ENCODE measurements at places on chromosomes 2 and 18.

GRCh38 chr2:109348671-109349502, 219.9 kb downstream of the SH3RF3 start:
- no peak for DNase-seq

- DNase-seq: no peak
These were observed 24.8 kb downstream of the WDR75 start for GRCh38 chr2:189466046-189466445.

- DNase-seq: peak; percentile 90
These were observed at the start of gene ZFP36L2 for GRCh38 chr2:43226558-43226954. Gene ZFP36L2, minus strand, starts transcription at chr2:43226606. Its CDS starts 291 bp downstream, at chr2:43226315.

DNA sequence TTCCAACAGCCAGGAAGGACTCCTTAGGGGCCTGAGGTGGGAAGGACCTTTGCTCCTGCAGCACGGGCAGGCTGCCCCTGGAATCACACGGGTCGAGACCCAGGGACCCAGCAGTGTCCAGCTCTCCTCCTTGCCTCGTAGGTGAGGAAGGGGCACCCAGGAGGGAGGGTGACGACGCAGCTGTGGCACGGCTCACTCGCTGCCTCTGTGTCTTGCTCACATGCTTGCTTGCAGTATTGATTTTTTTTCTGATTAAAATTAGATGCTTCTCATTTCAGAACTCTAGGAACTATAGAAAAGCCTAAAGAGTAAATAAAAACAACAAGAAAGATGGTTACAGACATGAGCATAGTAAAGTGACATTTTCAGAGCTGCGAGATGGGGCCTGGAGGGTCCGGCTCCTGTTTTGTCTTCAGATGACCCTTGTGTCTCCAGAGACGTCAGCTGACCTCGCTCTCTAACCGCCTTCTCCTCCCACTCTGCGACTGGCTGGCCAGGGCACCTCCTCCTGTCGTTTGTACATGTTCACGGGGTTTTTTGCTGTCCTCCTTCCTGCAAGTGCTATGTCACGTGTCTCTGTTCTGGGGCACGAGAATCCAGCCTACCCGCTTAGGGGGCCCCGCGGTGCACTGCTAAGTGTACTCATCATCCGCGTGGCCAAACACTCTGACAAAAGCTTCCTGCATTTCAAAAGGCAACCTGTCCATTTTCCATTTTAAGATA, 65.7 kb upstream of the ZNF236 start:
- no peak for DNase-seq

DNA sequence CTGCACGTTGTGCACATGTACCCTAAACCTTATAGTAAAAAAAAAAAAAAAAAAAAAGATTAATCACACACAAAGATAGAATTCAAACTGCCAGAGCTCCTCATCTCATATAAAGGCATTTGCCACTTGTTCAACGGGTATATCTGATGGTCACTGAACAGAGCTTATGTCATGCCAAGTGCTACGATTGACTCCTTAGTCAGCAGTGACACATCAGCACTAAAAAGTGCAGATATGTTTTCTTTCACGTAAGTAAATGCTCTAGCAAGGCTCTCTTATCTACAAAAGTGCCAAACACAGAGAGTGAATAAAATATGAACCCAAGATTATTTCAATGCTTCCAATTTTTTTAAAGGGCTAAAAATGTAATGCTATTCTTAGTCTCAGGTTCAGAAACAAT, 1.1 kb downstream of the LMAN1 start:
- no peak for DNase-seq

DNA sequence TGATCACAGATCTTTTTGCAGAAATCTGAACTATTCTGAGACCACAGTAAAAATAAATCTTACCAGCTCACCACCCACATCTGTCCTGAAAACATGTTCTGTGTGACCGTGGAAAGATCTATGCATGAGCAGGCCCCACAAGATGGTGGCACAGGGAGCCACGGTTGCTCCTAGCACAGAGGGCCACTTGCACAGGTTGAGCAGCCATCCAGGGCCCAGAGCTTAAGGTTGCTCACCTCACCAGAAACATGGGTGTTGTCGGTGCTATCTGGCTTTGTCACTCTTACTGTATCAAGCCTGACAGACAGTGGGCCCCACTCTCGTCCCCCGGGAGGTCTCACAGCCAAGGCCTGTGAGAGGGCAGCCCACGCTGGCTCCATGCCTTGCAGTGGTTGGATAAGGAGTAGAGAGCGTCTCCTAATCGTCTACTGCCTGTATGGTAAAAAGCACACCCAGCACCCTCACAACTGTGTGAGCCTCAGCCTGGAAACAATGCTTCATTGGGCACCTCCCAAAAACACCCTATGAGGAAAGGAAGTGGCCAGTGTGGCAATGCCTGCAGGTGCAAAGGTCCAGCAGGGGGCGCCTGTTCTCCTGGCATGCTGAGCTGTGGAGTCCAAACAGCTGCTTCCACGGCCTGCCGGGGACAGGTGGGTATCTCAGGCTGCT, 19.6 kb downstream of the TUBB6 start:
- peak; percentile 78 for DNase-seq

DNA sequence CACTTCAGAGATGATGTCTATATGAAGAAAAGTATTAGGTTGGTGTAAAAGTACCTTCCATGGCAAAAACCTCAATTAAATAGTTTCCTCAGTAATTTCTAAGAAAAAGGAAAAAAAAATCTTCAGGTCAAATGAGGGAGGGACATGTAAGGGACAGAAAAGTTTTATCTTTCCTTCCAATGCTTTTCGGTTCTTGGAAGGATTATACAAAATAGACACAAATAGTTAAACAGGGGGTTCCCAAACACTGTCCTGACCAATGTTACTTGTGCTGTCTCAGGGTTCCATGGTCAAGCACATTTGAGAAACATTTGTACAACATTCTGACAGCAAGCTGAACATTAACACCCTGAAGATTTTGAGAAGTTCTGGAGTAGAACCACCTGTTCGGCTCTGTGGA, 22.0 kb downstream of the ERMN start:
- DNase-seq: no peak

- no peak for DNase-seq
These were observed 7.6 kb upstream of the SERPINB12 start for GRCh38 chr18:63534615-63535014.

DNA sequence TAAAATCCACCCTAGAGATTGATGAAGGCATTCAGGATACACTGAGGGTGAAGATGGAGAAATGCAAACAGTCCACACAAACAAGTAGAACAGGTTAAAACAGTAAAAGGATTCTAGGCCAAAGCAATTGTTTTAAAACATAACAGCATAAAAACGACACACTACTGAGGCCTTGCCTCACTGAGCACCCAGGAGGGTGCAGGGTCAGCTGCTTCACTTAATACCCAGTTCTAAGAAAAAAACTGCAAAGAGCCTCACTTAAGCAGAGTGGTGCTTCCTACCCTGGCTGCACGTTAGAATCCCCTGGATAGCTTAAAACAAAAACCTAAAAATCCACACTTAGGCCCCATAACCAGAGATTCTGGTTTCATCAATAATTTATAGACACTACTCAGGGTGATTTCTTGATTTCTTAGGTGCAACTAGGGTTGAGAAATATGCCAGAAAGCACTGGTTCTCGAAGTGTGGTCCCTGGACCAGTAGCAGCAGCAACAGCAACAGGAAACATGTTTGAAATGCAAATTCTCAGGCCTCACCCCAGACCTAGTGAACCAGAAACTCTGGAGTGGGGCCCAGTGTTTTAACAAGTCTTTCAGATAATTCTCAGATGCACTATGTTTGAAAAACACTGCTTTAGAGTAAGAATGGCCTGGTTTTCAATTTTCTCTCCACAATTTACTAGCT, 279.1 kb downstream of the ZEB2 start:
- no peak for DNase-seq

DNA sequence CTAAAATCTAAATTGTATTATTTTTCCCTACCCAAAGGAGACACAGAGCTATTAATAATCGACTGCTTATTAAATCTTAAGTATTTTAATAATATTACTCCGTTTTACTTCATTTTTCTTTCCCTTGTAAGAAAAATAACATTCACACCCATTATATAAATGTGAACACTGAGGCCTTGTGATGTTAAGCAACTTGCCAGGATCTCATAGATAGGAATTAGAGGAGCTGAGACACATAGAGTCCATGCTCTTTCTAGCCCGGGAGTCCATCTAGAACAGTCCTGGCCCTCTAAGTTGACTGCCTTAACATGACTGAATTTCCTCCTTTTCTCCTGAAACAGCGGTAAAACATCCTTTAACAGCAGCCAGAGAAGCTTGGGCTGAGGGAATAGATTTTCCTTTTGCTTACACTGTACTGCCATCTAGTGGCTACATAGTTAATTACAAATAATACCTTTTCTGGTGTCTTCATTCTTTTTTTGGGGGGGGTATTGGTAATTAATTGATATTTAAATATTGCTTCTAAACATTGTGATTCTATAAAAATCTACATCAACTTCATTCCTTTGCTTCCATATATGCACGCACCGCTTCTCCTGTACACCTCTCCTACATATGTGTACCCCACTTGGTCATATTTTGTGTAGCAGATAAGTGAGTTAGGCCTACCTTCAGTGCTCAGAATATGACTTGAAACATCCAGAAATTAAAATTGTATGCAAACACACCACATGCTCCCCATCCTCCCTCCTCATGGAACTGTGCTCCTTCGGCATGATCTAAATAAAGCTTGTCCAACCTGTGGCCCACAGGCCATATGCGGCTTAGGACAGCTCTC, 125.8 kb upstream of the HNMT start:
- DNase-seq: peak; percentile 22

- DNase-seq: no peak
These were observed 416.1 kb downstream of the LPIN1 start for GRCh38 chr2:12162269-12163247.

DNA sequence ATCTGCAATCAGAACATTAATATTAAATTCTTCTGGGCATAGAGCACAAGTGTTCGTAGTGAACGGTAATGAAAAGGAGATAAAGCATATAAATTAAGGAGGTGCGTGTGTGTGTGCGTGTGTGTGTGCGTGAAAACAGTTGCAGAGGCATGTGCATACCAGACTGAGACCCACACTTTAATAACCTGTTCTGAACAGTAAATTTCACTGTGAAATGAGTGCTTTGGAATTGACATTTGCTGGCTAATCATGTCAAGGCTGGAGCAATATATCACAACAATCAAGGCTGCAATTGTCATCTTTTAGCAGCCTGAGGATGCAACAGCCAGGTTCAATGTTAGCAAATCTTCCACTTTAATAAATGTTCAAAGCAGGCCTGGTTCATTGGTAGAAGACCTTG, 57.9 kb downstream of the DCDC2C start:
- DNase-seq: no peak

DNA sequence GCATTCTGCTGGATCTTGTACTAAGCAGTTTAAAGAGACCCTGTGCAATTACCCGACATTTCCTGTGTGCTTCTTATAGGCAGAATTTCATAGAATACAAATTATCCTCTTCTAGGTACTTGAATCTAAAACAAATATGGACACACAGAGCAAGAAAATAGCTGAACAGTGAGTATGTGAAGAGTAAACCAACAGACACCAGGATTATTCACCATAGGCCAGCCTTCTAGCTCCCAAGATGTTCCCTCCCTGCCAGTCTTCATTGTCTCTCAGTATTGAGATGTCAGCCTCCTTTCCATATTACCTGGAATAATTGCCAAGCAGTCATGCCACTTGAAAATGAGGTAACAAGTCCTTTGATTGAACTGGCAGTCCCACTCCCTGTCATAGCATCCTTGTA, 187.1 kb downstream of the PTPRM start:
- no peak for DNase-seq

- no peak for DNase-seq
These were observed 62.5 kb upstream of the UBXN4 start for GRCh38 chr2:135679125-135679524.

GRCh38 chr2:173037245-173038120, 38.2 kb upstream of the MAP3K20 start:
- DNase-seq: peak; percentile 31

GRCh38 chr2:207469943-207470729, 59.6 kb upstream of the CREB1 start:
- DNase-seq: no peak

GRCh38 chr2:23034996-23035395, 350.0 kb upstream of the KLHL29 start:
- no peak for DNase-seq

DNA sequence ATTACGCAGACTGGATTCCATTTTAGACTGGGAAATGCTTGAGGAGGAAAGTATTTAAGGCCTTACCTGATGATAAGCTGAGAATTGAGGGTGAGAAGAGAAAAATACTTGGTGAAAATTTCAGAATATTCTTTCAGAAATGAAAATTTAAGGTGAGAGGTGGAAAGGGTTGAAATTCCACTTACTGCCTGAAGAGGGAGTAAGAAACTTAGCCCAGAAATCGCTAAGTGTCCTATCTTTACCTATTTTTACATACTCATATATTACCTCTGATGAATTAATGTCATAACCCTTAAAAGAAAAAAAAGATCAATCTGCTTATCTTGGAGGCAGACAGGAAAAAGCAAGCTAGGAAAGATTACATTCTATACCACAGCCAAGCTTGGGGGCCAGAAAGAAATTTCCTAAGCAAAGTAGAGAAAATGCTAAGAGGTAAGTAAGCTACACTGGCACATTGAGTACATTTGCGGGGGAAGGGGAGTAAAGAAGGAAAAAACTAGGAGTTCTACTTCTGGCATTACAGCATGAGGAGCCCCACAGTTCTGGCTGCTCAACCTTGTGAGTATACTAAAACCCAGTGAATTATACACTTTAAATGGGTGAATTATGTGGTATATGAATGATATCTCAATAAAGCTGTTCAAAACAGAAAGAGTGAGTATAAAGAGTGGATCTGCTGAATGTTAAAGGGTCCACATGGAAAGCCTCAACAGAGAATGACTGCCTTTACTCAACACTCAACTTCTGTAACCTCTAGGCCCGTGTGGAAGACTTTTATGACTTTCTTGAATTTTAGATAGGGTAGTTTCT, 33.8 kb downstream of the SMC6 start:
- no peak for DNase-seq

- no peak for DNase-seq
These were observed 110.9 kb downstream of the GLI2 start for GRCh38 chr2:120846406-120847095.

GRCh38 chr2:235032466-235032865, 80.6 kb downstream of the SH3BP4 start:
- no peak for DNase-seq

- DNase-seq: no peak
These were observed 41.9 kb upstream of the TANC1 start for GRCh38 chr2:158926478-158926948.

GRCh38 chr2:60708630-60709320, 47.3 kb upstream of the PAPOLG start:
- no peak for DNase-seq

All from D721Med (cell line).